ENCODE measurements at places on chromosomes 3 and 15. TPM values are rescaled to one million over a fixed set of nuclear protein-coding genes. Genes with fewer than 3 reads are reported as not detected.

GRCh38 chr3:42010530-42010929, 48.6 kb upstream of the ULK4 start:
- H3K27me3 ChIP-seq, result no peaks in the 10 kb centered on the region
- no peak overlapping the region for H3K4me3 ChIP-seq
- peaks cover 7% of the 10 kb centered on the region for H3K4me1 ChIP-seq
- H3K27ac ChIP-seq, result no peak overlapping the region

GRCh38 chr15:40743921-40744814, 10.9 kb downstream of the RMDN3 start:
- H3K4me1 ChIP-seq, result no peaks in the 10 kb centered on the region
- peak; percentile 14 for DNase-seq
- H3K27ac ChIP-seq, result no peak overlapping the region
- no peak overlapping the region for H3K4me3 ChIP-seq
- H3K36me3 ChIP-seq, result no peaks in the 10 kb centered on the region
- H3K27me3 ChIP-seq, result no peaks in the 10 kb centered on the region

GRCh38 chr15:89740137-89740536, 10.9 kb downstream of the MESP1 start:
- no peak overlapping the region for H3K4me3 ChIP-seq
- no peaks in the 10 kb centered on the region for H3K27me3 ChIP-seq
- DNase-seq, result peak; percentile 64
- H3K4me1 ChIP-seq, result no peaks in the 10 kb centered on the region
- no peak overlapping the region for H3K27ac ChIP-seq

The TUSC2 gene
- total RNA-seq, result 29.0 TPM

The PATL2 gene
- 2.2 TPM for total RNA-seq

The TWF2 gene
- total RNA-seq, result 95.6 TPM

- H3K4me1 ChIP-seq, result no peaks in the 10 kb centered on the region
- no peak overlapping the region for H3K4me3 ChIP-seq
- no peaks in the 10 kb centered on the region for H3K27me3 ChIP-seq
Measured at GRCh38 chr3:155097009-155097349, 16.9 kb downstream of the MME start.

The CCRL2 gene
- 1.6 TPM for total RNA-seq

DNA sequence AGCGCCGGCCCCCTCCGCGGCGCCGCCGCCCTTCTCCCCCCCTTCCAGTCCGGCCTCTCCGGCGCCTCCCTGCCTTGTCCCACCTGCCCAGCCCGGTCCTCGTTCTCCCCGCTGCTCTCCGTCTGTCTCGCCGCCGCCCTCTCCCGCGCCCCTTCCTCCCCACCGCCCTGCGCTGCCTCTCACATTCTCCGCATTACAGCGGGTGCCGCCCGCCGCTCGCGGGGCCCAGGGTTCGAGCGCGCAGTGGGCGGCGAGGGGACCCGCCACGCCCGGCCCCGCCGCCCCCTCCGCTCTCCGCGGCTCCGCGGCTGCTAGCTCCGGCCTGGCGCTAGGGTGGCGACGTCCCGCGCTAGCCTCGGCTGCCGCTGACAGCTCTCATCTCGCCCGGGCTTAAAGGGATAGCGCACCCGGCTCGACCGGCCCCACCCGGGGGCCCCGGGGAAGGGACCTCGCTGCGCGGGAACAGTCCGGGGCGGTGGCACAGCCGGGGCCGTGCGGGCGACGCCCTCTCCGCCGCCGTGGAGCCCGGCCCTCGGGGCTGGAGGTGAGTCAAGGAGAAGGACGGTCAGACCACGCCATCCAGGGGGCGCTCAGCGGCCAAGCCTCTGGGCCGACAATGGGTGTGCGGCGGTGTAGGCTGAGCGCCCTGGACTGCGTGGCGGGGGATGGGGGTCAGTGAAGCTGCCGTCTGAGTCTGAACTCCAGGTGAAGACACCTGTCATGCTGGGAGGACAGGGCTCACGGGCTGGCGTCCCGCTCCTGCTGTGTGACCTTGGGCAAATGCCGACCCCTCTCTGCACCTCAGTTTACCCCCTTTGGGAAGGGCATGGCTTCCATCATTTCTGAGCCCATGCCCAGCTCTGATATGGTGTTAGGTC, 187.4 kb upstream of the LINGO1 start:
- no peak overlapping the region for H3K27ac ChIP-seq
- H3K36me3 ChIP-seq, result no peaks in the 10 kb centered on the region
- peak overlapping the region; percentile 29 for H3K4me3 ChIP-seq
- H3K4me1 ChIP-seq, result peaks cover 9% of the 10 kb centered on the region
- DNase-seq, result peak; percentile 24

GRCh38 chr15:92097474-92098178, 244.1 kb downstream of the SLCO3A1 start:
- H3K4me1 ChIP-seq, result peaks cover 3% of the 10 kb centered on the region
- DNase-seq, result peak; percentile 68
- no peak overlapping the region for H3K27ac ChIP-seq
- no peaks in the 10 kb centered on the region for H3K27me3 ChIP-seq
- no peak overlapping the region for H3K4me3 ChIP-seq

GRCh38 chr3:67090474-67090873, 92.4 kb downstream of the KBTBD8 start:
- H3K4me1 ChIP-seq, result no peaks in the 10 kb centered on the region
- H3K36me3 ChIP-seq, result no peaks in the 10 kb centered on the region
- no peak overlapping the region for H3K4me3 ChIP-seq
- H3K27ac ChIP-seq, result no peak overlapping the region

DNA sequence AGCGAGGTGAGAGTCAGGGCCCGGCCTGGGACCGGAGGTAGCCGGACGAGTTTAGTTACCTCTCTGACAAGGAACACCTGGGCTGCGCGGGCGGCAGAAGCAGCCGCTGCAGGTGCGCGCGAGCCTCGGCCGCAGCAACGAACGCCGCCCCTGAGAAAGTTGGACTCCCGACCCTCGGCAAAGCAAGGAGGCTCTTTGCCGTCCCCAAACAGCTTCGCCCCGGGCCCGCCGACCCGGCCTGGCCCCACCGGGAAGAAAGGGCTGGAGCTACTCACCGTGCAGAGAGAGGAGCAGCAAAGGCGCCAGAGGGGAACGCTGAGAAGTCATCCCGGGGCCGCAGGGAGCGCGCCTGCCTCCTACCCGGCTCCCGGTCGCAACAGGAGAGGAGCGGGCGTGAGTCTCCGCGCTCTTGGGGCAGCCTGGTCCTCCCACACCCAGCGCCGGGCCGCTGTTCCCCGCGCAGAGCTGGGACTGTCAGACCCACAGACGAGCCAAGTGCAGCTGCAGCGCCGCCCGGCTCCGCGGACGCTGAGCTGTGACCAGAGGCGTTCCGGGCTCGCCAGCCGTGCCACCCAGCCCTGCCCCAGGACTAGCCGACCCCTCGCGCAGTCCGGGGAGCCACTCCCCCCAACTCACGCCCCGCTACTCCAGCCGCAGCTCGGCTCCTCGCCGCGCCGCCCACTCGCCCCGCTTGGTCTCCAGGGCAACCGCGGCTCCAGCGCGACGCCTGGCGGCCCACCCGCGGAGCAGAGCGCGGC, at the start of gene IGSF11:
TSS of gene IGSF11 (minus strand) at position 591 of the 758 bp plus-strand sequence. CDS start at position 327, 264 bp downstream.
- no peak within 1 kb of the TSS for H3K27ac ChIP-seq
- no peaks in the 10 kb centered on the region for H3K27me3 ChIP-seq
- DNase-seq, result peak; percentile 79
- H3K4me3 ChIP-seq, result peak within 1 kb of the TSS; percentile 29

The GOLGA8J gene
- total RNA-seq, result not detected

The ACKR4 gene
- 1.8 TPM for total RNA-seq

The SLC22A13 gene
- total RNA-seq, result 0.25 TPM

GRCh38 chr15:82177291-82178010, 85.1 kb downstream of the EFL1 start:
- no peak overlapping the region for H3K27ac ChIP-seq
- DNase-seq, result no peak
- H3K36me3 ChIP-seq, result no peaks in the 10 kb centered on the region
- H3K4me1 ChIP-seq, result no peaks in the 10 kb centered on the region
- no peaks in the 10 kb centered on the region for H3K27me3 ChIP-seq

GRCh38 chr15:60374628-60375081, 23.1 kb downstream of the ANXA2 start:
- H3K4me3 ChIP-seq, result no peak overlapping the region
- H3K4me1 ChIP-seq, result peaks cover 58% of the 10 kb centered on the region
- peaks cover 34% of the 10 kb centered on the region for H3K36me3 ChIP-seq
- H3K27ac ChIP-seq, result peak overlapping the region; percentile 85

The IL17RB gene
- 3.6 TPM for total RNA-seq

The ARNT2 gene
- total RNA-seq, result 5.8 TPM

DNA sequence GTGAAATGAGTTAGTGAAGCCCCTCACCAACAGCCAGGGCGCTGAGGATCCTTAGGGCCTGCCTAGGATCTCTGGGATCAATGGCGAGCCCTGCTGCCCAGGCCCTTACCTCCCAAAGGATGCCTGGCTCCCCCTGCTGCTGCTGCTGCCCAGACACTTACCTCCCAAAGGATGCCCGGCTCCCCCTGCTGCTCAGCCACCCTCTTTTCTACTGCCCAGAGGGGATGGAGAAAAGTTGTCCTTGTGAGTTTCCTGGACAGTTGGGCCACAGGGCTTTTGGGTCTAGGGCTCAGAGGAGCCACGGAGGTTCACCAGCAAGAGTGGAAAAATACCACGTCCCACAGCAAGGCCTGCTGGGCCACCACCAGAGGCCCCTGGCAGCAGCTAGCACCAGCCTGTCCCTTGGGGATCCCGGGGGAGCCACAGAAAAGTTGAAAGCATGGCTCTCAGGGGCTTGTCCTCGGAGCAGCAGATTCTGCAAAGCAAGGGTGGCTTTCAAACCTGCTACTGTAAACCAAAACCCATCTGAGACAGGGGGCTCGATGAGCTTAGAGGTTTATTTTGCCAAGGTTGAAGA, 59.4 kb downstream of the SLC6A6 start:
- H3K4me3 ChIP-seq, result no peak overlapping the region
- H3K4me1 ChIP-seq, result peaks cover 17% of the 10 kb centered on the region
- peaks cover 60% of the 10 kb centered on the region for H3K36me3 ChIP-seq

The KLHL40 gene
- total RNA-seq, result 0.11 TPM

The KNG1 gene
- 0.19 TPM for total RNA-seq

DNA sequence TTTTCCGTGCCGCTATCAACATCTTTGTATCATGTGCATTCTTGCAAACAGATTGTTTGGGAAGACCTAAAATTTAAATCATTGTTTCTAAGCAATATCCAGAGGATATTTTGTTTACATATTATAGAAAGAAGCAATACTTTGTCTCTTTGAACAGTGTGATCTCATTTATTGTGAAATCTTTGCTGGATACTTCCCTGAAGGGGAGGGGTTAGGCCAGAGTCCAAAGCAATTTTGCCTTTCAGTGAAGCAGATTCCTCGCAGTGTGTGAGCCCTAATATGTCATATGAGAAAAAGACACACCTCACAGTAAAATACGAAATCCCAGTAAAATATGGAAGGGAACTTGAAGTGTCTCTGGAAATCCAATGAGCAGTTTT, 158.7 kb upstream of the SLCO3A1 start:
- H3K4me3 ChIP-seq, result no peak overlapping the region
- H3K27ac ChIP-seq, result peak overlapping the region; percentile 13
- no peaks in the 10 kb centered on the region for H3K4me1 ChIP-seq
- no peaks in the 10 kb centered on the region for H3K27me3 ChIP-seq

The TUSC7 gene
- not detected for total RNA-seq

DNA sequence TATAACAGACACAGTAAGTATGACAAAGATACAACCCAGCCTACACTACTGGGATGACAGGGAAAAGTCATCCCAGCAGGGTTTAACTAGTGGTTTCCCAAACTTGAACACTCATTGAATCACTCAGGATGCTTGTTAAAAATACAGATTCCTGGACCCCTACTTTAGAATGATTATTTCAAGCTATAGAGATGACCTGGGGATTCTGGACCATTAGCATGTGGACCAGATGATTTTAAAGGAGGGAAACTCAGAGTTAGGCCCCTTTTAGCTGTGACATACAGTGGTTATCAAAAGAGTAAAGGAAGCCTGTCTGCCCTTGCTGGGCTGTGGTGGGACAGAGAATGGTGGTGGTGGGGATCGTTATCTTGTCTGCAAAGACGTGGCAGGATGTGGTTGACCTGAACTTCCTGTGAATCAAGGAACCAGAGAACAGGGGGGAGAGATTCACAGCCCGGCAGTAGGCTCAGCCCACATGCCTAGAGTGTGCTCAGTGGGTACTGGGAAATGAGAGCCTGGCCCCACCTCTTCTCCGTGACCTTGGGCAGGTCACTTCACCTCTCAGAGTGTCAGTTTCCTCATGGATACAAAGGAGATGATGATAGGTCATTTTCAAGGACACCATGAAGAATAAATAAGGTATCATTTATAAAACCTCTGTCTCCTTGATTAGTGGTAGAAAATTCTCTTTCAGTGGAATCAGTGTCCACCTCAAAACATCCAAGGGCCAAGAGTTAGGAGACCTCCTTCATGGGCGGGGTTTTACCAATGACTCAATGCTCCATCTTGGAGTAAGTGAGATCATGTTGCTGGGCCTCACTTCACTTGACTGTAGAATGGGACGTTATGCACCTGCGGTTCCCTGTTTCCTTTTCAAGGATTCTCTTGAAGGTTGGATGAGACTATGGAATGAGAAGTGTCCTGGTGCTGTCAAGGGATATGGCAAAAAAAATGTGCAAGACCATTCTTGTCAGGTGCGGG, 306.5 kb downstream of the RPLP1 start:
- H3K27ac ChIP-seq, result no peak overlapping the region
- no peaks in the 10 kb centered on the region for H3K36me3 ChIP-seq
- peaks cover 6% of the 10 kb centered on the region for H3K4me1 ChIP-seq
- no peak overlapping the region for H3K4me3 ChIP-seq
- H3K27me3 ChIP-seq, result no peaks in the 10 kb centered on the region

DNA sequence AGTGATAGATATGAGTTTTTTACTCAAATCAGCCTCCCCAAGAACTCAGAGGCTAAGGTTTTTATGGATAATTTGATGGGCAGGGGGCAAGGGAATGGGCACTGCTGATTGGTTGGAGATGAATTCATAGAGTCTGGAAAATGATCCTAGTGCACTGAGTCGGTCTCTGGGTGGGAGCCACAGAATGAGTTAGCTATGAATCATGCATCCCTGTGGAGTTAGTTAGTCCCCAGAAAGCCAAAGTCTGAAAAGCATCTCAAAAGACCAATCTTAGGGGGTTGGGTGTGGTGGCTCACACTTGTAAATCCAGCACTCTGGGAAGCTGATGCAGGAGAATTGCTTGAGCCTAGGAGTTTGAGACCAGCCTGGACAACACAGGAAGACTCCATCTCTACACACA, 516.1 kb downstream of the AGBL1 start:
- no peak overlapping the region for H3K27ac ChIP-seq
- no peaks in the 10 kb centered on the region for H3K36me3 ChIP-seq
- no peaks in the 10 kb centered on the region for H3K4me1 ChIP-seq
- no peak for DNase-seq
- no peak overlapping the region for H3K4me3 ChIP-seq

- H3K4me1 ChIP-seq, result peaks cover 6% of the 10 kb centered on the region
- H3K36me3 ChIP-seq, result no peaks in the 10 kb centered on the region
- H3K27ac ChIP-seq, result no peak overlapping the region
- peak overlapping the region; percentile 41 for H3K4me3 ChIP-seq
- no peak for DNase-seq
- H3K27me3 ChIP-seq, result peaks cover 14% of the 10 kb centered on the region
Measured at GRCh38 chr3:115624029-115624741, 875 bp downstream of the GAP43 start.
